ENCODE measurements at places on chromosomes 12 and 14.

GRCh38 chr12:50825372-50825838, 17.3 kb upstream of the TMPRSS12 start:
- peak; percentile 21 for DNase-seq

GRCh38 chr12:124381456-124382296, 86.8 kb downstream of the RFLNA start:
- DNase-seq = peak; percentile 78

GRCh38 chr14:57060276-57060955, 208.3 kb downstream of the EXOC5 start:
- no peak for DNase-seq

GRCh38 chr14:64279704-64280668, 14.2 kb downstream of the ESR2 start:
- no peak for DNase-seq

DNA sequence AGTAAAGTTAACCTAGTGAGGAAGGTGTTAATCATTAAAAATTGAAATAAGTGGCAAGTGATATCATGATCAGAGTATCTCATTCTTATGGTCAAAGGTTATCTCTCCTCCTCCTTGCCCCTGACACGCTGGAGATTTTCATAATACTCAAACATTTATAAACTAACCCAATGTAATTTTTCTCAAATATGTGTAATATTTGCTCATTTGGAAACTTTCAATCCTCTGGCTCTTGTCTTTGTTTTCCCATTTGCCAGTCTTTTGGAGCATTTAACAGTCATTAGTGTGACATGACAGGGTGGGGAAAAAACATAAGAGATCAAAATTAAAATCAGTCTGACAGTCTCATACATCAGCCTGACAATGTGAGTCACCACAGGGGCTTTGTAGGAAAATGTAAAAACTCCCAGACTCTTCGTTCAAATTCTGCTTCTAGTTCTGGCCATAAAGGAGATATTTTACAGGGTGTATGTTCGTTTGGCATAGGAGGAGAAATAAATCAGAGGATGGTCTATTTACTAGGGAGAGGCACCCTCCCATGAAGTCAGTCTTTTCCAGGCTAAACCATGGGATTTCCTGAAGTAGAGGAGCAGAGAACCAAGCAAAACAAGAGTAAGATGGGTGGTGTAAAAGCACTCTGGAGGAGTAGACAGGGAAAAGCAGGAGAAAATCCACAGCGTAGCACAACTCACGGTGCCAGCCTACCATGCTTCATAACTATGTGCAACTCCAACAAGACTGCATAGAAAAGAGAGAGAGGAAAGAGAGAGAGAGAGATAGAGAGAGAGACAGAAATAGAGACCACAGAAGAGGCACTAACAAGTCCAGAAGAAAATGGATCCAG, 369.2 kb upstream of the PDE3A start:
- no peak for DNase-seq

DNA sequence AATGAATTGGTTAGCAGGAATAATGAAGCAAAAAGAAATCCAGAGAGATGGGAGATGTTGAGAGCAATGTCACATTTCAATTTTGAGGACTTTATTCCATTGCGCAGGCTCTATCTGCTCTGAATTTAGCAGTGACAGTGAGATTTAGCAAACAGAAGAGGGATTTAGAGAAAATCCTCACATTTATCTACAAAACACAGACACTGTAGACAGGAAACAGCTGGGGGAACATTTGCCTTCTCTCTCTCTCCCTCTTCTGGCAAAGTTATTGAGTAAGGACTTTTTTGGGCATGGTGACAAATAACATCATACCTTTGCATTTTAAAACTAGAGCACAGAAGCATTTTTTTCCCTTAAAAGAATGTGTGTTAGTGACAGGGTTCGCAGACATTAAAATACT, at the start of gene IGF1:
TSS of gene IGF1 (minus strand) at position 158 of the 400 bp plus-strand sequence. CDS start 182 bp downstream, outside the sequence.
- peak; percentile 24 for DNase-seq

- peak; percentile 61 for DNase-seq
Measured at GRCh38 chr14:53032161-53032803, 81.4 kb upstream of the FERMT2 start.

DNA sequence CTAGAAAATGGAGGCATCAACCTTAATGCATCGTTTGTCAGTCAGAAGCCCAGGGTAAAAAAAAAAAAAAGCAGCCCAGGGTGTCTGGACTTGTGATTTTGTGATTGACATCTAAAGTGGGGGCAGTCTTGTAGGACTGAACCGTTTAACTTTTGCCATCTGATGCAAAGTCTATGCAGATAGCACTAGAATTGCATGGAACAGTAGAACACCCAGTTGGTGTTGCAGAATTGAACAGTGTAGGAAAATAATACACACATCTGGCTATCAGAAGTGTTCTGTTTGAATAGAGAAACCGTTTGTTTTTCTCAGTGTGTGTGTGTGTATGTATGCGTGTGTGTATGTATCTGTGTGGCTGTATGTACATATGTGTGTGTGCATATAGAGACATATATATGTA, 45.0 kb downstream of the SLCO1A2 start:
- no peak for DNase-seq

- no peak for DNase-seq
Measured at GRCh38 chr12:92147491-92147890, 1.8 kb upstream of the BTG1 start.

DNA sequence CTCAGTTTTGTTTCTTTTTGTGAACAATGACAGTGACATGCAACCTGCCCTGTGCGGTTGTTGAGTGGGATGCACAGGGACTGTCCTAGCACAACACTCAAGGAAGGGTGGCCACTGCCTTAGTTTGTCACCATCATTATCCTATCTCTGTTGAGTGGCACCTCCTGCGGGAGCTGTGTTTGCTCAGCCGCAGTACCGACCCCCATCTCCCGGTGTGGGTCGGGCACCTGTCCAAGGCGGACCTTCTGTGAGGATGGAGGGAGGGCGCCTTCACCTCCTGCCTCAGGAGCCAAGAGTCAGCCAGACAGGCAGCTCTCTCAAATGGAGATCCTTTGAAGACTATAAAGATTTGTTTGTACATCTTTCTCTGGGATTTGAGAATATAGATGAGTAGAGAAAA, 142.1 kb downstream of the TSPAN9 start:
- DNase-seq = no peak

GRCh38 chr12:98591209-98591608, 2.3 kb upstream of the SLC25A3 start:
- peak; percentile 16 for DNase-seq

DNA sequence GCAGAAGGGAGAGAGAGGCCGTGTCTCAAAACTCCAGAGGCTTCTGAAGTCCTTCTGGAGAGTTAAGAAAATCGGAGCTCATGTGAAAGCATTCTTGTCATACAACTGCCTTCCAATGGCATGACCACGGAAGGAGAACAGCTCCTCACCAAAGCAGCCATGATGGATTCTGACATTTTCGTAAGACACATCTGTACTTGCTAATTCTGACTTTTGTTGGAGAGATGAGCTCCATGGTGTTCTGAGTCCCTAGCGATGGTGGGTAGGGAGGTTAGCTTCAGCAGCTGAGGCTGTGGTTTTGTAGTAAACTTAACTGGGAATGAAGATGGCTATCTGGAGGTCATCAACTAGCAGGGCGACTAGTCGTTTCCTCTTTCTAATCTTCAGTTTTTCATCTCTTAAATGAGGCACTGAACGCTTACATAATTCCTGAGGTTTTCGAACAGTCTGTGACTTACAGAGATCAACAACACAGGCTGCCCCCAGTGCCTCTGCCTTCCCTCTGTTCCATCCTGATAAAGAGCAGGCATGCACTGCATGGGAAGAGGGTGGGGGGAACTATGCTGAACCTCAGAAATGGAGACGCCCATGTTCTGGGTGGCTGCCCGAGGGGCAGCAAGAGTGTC, 28.6 kb upstream of the DICER1 start:
- no peak for DNase-seq

GRCh38 chr12:47889040-47889439, 15.8 kb downstream of the VDR start:
- DNase-seq = no peak

- DNase-seq = peak; percentile 26
Measured at GRCh38 chr12:24728366-24728765, 220.5 kb downstream of the BCAT1 start.

DNA sequence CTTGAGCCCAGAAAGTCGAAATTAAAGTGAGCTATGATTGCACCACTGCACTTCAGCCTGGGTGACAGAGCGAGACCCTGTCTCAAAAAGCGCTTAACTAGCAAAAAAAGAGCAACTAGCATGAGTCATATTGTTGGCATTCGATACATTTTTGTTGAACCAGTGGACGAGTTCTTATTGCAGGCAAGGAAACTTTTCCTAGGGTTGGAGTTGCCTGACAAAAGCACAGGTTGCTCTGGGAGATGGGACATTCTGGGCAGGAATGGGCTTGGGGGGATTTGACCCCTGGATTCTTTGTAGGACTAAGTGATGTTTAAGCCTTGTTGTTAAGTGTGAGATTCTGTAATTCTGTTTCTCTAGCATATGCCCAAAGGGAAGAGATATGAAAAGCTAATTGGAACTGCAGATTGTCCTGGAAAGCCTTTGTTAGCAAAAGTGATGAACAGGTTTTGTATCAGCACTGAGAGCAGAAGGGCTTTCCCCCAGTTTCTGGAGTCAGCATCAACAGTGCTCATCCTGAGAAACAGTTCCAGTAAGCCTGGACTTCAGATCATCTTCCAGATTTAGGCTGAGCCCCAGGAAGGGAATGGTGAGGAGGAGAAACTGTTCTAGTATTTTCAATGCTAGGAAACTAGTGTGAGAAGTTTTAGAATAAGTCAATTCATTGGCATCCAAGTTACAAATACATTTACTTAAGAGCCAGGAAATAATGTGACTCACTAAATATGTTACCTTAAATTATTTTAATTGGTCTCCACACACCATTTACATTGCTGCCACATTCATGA, 123.1 kb downstream of the SRGAP1 start:
- DNase-seq = no peak

GRCh38 chr12:52313926-52314325, 7.3 kb downstream of the KRT83 start:
- DNase-seq = no peak

DNA sequence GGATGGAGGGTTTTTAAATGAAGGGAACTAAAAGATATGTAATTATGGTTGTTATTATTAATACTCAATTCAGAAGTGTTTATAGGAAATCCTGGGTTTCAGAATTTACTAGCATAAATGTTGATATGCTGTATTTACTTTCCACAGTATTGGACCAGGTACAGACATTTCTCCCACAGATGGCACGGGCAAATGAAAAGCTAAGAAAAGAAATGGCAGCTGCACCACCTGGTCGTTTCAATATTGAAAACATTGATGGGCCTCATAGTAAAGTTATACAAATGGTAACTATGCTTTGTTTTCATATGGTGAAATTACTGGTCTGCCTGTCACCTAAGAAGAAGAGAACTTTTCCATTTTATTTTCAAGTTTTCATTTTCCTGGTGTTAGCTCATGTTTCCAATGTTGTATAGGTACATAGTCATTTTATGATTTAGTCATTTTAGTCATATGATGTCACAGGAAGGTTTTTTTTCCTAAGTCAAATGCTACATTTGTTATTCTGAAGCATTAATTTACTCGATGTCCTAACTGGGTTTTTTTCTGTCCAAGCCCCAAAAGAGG, 5.5 kb downstream of the NOPCHAP1 start:
- no peak for DNase-seq

DNA sequence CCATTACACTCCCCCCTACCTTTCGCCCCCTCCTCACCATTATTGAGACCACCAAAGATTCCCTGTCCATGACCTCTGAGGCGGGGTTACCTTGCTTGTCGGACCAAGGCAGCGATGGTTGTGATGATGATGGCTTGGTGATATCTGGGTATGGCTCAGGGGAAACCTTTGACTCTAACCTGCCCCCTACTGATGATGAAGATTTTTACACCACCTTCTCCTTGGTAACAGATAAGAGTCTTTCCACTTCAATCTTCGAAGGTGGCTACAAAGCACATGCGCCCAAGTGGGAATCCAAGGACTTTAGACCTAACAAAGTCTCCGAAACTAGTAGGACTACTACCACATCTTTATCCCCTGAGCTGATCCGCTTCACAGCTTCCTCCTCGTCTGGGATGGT, 350.2 kb downstream of the DIO2 start:
- DNase-seq = no peak

DNA sequence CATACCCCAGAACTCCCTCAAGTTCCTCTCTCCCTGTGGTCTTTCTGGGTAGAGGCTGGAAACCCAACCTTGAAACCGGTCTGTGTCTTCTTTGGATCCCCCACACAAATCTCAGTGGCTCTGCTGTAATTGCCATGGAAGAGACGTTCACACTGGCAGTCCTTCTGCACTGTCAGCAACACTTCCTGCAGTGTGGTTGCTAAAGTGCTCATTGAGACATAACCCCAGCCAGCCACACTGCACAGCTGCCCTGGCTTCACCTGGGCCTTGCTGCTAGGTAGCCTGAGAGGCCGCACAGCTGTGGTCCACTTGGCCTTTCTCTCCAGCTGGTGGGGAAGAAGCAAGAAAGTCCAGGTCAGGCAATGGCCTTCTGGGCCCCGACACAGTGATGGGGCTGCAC, 2.4 kb downstream of the GZMH start:
- DNase-seq = no peak

DNA sequence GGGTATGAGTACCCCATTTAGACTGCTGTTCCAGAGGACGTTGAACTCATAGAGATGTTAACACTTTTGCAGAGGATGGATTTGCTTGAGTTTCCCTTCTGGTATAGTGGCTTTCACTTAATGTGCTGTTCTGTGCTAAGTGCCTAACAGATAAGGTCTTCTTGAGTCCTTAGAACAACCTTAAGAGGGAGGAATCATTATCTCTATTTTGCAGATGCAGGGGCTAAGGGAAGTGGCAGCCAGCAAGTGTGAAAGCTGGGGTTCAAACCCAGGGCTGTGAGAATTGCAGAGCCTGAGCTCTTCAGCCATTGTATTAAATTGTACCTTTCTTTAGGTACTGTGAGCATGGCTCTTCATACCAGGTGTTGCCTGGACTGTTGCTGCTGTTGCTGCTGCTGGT, 122.1 kb upstream of the NRXN3 start:
- DNase-seq = no peak

- no peak for DNase-seq
Measured at GRCh38 chr14:52095794-52096193, 26.9 kb upstream of the NID2 start.

GRCh38 chr14:76919431-76920330, 93.5 kb downstream of the LRRC74A start:
- peak; percentile 52 for DNase-seq

GRCh38 chr12:43277651-43278540, 274.1 kb downstream of the ADAMTS20 start:
- peak; percentile 10 for DNase-seq

DNA sequence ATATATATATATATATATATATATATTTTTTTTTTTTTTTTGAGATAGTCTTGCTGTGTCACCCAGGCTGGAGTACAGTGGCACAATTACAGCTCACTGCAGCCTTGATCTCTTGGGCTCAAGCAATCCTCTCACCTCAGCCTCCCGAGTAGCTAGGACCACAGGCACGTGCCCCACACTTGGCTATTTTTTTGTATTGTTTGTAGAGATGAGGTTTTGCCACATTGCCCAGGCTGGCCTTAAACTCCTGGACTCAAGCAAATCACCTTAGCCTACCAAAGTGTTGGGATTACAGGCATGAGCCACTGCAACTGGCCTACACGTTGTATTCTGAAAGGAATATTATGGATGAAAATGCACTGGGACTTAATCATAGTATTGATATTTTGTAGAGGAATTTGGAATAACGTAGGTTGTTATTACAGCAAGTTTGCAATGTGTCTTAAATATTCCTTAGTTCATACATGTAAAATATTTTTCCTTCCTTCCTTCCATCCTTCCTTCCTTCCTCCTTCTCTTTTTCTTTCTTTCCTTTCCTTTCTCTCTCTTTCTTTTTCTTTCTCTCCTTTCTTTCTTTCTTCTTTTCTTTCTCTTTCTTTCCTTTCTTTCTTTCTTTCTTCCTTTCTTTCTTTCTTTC, 862 bp downstream of the KLRB1 start:
- no peak for DNase-seq

Data from AG08396 (cell line).